ENCODE measurements at places on chromosomes 1 and 21. TPM values are rescaled to one million over a fixed set of nuclear protein-coding genes. Genes with fewer than 3 reads are reported as not detected.

Gene IFNLR1
- total RNA-seq: 13.0 TPM

Gene KLF18
- total RNA-seq: not detected

Gene PTPRF
- 354 TPM for total RNA-seq

- H3K4me3 ChIP-seq: no peak overlapping the region
These were observed 24.2 kb upstream of the CTBS start for GRCh38 chr1:84598418-84598817.

DNA sequence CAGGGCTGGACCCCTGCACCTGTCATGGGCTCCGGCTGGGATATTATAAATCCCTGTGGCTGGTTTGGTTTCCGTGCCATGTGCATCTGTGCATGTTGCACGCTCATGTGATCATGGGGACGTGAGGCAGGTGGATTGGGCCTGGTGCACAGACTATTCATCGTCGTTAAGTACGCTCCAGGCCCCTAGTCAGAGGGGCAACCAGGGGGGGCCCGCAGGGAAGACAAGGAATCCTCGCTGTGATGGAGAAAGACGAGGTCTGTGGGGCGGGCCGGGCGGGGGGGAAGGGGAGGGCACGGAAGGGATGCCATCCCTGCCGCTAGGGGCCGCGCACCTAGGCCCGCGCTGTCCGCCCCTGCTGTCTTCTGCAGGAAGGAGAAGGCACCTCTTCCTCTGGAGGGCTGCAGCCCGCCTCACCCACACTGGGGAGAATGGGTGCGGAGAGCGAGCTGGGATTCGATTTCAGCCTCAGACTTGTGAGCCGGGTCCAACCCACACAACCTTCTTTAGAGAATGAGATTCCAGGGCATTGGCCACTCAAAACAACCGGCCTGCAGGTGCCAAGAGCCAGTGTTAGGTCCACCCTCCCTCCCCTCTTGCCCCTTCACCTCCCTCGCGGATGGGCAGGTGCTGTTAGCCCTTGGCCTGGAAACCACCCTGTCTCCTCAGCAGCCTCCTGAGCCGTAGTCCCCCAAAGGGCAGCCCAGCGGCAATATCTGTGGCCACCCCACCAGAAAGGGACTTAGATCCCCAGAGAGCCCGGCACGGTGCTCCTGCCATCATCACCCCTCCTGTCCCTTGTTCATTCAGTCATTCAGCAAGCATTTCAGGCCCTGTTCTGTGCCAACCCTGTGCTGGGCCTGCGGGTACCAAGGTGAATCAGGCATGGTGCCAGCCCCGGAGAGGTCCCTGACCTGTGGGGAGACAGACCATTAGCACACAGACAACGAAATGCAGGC is 950 bp upstream of the LRP8 start:
- peak; percentile 86 for DNase-seq
- peaks cover 11% of the 10 kb centered on the region for H3K4me1 ChIP-seq
- peak overlapping the region; percentile 24 for H3K27ac ChIP-seq
- no peaks in the 10 kb centered on the region for H3K27me3 ChIP-seq

- no peaks in the 10 kb centered on the region for H3K27me3 ChIP-seq
- H3K36me3 ChIP-seq: no peaks in the 10 kb centered on the region
- no peak overlapping the region for H3K27ac ChIP-seq
- no peak overlapping the region for H3K4me3 ChIP-seq
These were observed 11.0 kb downstream of the GSTM5 start for GRCh38 chr1:109722908-109723691.

DNA sequence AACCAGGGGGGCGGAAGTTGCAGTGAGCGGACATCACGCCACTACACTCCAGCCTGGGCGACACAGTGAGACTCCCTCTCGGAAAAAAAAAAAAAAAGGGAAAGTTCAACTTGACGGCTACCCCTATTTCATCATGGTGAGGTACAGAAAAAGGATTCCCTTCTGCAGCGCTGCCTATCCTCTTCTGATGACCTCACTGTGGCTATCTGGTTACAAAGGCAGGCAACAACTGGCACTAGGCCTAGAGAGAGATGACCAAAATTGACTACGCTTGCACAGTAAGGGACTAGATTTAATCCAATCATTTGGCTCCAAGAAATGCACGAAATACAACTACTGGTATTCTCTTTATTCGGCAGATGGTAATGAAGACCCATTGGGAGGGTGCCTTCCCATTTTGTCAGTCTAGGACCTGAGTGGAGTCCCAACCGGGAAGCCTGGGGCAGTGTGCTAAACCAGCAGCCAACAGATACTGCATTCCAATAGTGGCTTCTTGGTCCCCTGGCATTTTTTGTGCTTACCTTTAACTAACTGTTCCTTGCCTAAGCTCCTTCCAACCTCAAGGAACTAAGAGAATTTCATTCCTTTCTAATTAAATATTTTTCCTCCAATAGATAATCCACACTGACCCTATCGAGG is 36.6 kb downstream of the ITPKB start:
- peaks cover 6% of the 10 kb centered on the region for H3K4me1 ChIP-seq
- H3K4me3 ChIP-seq: peak overlapping the region; percentile 81
- H3K27ac ChIP-seq: peak overlapping the region; percentile 77
- H3K36me3 ChIP-seq: peaks cover 10% of the 10 kb centered on the region
- peak; percentile 57 for DNase-seq

DNA sequence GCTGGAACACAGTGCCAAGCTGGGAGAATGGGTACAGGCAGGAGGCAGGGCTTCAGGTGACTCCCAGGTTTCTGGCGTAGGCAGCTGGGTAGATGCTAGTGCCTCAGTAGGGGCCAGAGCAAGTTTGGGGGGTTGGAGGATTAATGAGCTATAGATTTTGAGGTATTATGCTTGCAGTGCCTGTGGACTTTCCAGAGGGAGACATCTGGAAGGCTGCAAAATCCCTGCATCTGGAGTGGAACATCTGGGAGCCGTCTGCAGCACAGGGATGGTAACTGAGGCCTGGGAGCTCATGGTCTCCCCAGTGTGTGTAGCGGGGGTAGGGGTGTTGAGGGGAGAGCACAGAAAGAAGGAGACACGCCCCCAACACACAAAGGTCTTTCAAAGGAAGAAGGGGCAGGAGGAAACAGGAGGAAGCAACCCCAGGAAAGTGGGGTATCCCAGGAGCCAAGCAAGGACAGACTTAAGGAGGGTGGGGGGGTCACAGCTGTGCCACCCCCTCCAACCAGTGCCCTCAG is 2.2 kb upstream of the PDZK1IP1 start:
- peaks cover 4% of the 10 kb centered on the region for H3K27me3 ChIP-seq
- no peaks in the 10 kb centered on the region for H3K4me1 ChIP-seq
- H3K27ac ChIP-seq: no peak overlapping the region

- no peaks in the 10 kb centered on the region for H3K36me3 ChIP-seq
- H3K4me1 ChIP-seq: no peaks in the 10 kb centered on the region
These were observed 1.8 kb downstream of the ADORA3 start for GRCh38 chr1:111501645-111502044.

Measured in endodermal cell (in vitro differentiated cells).